ENCODE measurements at places on chromosomes 3 and 15.

DNA sequence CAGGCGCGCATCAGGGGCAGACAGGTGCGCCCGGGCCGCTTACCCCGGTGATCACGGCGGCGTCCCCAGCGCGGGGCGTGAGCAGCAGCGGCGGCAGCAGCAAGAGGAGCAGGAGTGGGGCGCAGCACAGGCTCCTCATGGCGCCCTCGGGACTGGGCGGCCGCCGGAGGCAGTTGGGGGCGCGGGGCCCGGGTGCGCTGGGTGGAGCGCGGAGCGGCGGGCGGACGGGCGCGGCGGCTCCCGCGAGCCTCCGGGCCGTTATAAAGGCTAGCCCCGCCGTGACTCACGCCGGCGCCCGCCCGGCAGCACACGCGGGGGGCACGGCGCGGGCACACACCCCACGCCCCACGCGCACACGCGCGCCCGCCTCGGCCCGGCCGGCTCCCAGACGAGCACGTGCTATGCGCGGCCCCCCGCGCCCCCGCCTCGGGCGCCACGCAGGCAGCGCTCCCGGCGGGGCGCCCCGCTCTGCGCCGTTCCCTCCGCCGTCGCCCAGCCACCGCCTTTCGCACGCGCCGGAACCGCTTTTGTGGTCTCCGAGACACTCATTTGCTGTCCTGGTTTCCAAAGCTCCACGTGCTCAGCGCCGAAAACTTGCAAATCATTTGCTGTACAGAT is at the start of gene PROK2:
Gene PROK2 (minus strand): TSS at position 235 of the 618 bp plus-strand sequence. CDS start 96 bp downstream, at position 139.
- no peak for DNase-seq

- no peak for DNase-seq
These were observed 140.2 kb upstream of the SPRED1 start for GRCh38 chr15:38112406-38112805.

- DNase-seq = no peak
These were observed 416.9 kb downstream of the FOXP1 start for GRCh38 chr3:71166339-71167240.

DNA sequence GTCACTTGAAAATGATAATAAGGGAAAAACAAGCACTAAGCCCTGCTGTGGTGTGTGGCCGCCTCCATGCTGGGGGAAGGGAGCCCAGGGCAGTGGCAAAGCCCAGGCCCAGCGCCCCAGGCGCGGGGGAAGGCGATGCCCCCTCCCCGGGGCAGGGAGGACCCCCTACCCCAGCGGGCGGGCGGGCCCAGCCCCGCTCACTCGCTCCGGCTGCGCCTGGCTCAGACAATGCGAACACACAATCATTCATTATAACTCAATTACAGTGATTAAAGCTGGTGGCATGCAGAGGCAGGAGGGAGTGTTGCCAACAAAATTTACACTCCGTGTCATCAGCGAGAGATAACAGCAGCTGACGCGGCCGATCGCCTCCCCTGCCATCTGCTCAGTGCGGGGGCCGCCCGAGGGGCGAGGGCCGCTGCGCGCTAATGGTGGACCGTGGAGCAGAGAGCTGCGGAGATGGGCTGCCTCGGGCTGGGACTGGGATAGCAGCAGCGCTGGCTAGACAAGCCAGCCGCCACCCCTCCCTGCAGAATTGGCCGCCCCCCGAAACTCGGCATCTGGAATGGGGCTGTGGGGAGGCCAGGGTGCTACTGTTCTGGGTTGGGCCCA is 64.1 kb downstream of the TLE3 start:
- DNase-seq = peak; percentile 55

GRCh38 chr3:13564751-13565560 is 16.0 kb downstream of the FBLN2 start:
- no peak for DNase-seq

- no peak for DNase-seq
These were observed 76.8 kb downstream of the IMPG2 start for GRCh38 chr3:101243285-101244211.

All from NCI-H1694 (cell line).